Ovary (tissue), 10 donors: ENCODE measurements at places on chromosomes 2 and 18. TPM values are rescaled to one million over a fixed set of nuclear protein-coding genes. Genes with fewer than 3 reads are reported as not detected.

The CCL20 gene
- total RNA-seq: not detected

The FOXD4L1 gene
- 0.12 TPM for total RNA-seq

The ARHGAP15 gene
- 1.7 TPM for total RNA-seq

The C2orf92 gene
- total RNA-seq: 7.7 TPM

- no peak overlapping the region for H3K27ac ChIP-seq
- H3K27me3 ChIP-seq: no peaks in the 10 kb centered on the region
- H3K4me1 ChIP-seq: peaks cover 3% of the 10 kb centered on the region
- H3K36me3 ChIP-seq: no peaks in the 10 kb centered on the region
- no peak overlapping the region for H3K4me3 ChIP-seq
These were observed 88.5 kb downstream of the TGIF1 start for GRCh38 chr18:3538456-3538855.

- H3K4me1 ChIP-seq: peaks cover 14% of the 10 kb centered on the region
- H3K27me3 ChIP-seq: no peaks in the 10 kb centered on the region
- peak; percentile 75 for DNase-seq
- no peaks in the 10 kb centered on the region for H3K36me3 ChIP-seq
- peak overlapping the region; percentile 16 for H3K27ac ChIP-seq
- H3K4me3 ChIP-seq: peak overlapping the region; percentile 35
These were observed 171.5 kb downstream of the CELF4 start for GRCh38 chr18:37393945-37394609.

GRCh38 chr2:167133614-167134013 lies 245.3 kb downstream of the XIRP2 start:
- H3K27ac ChIP-seq: no peak overlapping the region
- DNase-seq: no peak
- no peak overlapping the region for H3K4me3 ChIP-seq
- H3K36me3 ChIP-seq: no peaks in the 10 kb centered on the region
- no peaks in the 10 kb centered on the region for H3K27me3 ChIP-seq

GRCh38 chr2:162989507-162989906 lies 150.9 kb upstream of the KCNH7 start:
- DNase-seq: no peak
- no peaks in the 10 kb centered on the region for H3K4me1 ChIP-seq
- no peaks in the 10 kb centered on the region for H3K27me3 ChIP-seq
- no peak overlapping the region for H3K27ac ChIP-seq
- H3K36me3 ChIP-seq: no peaks in the 10 kb centered on the region

GRCh38 chr2:55119711-55120487 lies 69.6 kb upstream of the RTN4 start:
- no peaks in the 10 kb centered on the region for H3K27me3 ChIP-seq
- no peak for DNase-seq
- no peak overlapping the region for H3K4me3 ChIP-seq
- H3K4me1 ChIP-seq: peaks cover 6% of the 10 kb centered on the region

GRCh38 chr2:96129528-96130120 lies 8.7 kb downstream of the ASTL start:
- DNase-seq: no peak
- H3K36me3 ChIP-seq: no peaks in the 10 kb centered on the region
- no peak overlapping the region for H3K27ac ChIP-seq
- no peaks in the 10 kb centered on the region for H3K27me3 ChIP-seq

DNA sequence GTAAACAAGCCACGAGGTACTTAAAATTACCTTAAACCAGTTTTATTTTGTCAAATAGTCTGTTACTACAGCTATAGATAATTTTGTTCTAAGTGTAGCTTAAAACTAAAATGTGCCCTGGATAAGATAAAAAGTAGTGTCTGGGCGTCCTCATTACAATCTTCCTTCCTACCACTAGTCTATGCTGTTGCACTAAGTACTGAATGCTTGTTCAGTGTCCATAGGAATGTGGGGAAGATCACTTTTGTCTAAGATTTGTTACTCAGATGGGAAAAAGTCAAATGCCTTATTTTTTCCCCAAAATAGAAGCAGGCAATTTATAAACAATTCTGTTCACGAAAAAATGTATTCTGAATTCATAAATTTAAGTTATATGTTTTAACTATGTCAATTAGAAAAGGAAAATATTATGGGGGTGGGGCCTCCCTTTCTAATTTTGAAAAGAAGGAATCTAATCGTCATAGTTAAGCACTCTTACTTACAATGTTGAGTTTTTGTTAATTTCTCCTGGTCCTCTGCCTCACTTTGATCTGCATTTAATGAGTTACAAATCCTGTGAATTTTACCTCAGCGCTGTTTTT lies 140.4 kb upstream of the VRK2 start:
- no peaks in the 10 kb centered on the region for H3K36me3 ChIP-seq
- DNase-seq: no peak
- no peaks in the 10 kb centered on the region for H3K27me3 ChIP-seq
- H3K4me3 ChIP-seq: no peak overlapping the region

- no peak overlapping the region for H3K4me3 ChIP-seq
- no peak for DNase-seq
- no peak overlapping the region for H3K27ac ChIP-seq
- H3K36me3 ChIP-seq: no peaks in the 10 kb centered on the region
- no peaks in the 10 kb centered on the region for H3K4me1 ChIP-seq
- H3K27me3 ChIP-seq: no peaks in the 10 kb centered on the region
These were observed 12.5 kb upstream of the GPR39 start for GRCh38 chr2:132404056-132404455.

- H3K4me3 ChIP-seq: no peak overlapping the region
- DNase-seq: no peak
- H3K36me3 ChIP-seq: no peaks in the 10 kb centered on the region
These were observed 401.6 kb downstream of the GPD2 start for GRCh38 chr2:156837635-156838370.

DNA sequence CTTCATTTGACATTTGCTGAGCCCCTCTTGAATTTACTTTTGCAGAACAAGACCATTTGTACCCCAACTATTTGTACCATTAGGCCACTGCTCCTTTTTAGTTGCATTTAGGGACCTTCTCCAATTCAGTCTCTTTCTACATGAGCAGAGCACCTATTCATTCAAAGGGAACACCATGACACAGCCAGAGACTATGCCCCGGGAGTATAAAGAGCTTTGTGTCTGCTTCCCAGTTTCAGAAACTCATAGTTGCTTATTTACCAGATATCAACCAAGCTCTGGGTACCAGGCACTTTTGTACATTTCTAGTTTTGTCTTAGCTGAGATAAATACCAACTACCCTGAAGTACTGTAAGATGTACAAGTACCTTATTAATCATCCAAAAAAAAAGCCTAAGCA lies 269.1 kb upstream of the SIX3 start:
- no peaks in the 10 kb centered on the region for H3K4me1 ChIP-seq
- DNase-seq: no peak
- H3K27me3 ChIP-seq: no peaks in the 10 kb centered on the region
- no peak overlapping the region for H3K27ac ChIP-seq
- H3K4me3 ChIP-seq: no peak overlapping the region
